Renal cortical epithelial cell (primary cell): ENCODE measurements at places on chromosomes 3 and 15. TPM values are rescaled to one million over a fixed set of nuclear protein-coding genes. Genes with fewer than 3 reads are reported as not detected.

DNA sequence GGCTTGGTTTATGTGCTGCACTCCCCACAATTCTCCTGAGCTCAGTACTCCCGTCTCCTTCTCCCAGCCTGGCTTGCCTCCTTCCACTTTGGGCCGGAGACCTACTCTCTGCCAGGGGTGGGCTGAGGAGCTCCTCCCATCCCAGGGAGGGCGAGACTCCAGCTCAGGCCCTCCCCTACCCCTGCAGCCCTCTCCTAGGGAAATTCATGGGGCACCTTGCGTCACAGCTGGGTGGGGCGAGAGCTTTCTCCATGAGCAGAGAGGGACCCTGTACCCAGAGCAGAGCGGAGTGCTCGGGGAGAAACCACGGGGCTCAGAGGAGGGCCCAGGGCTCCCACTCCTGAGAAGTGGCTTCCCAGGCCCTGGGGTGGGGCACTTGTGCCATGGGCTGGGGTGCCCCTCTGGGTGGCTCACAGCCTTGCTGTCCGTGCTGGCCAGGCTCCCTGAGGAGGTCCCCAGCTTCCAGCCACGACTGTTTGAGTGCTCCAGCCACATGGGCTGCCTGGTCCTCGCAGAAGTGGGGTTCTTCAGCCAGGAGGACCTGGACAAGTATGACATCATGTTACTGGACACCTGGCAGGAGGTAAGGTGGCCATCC, 13.3 kb downstream of the VILL start:
- DNase-seq, result no peak

- peak; percentile 90 for DNase-seq
Observed at GRCh38 chr3:55000546-55000945, 72.7 kb upstream of the LRTM1 start.

DNA sequence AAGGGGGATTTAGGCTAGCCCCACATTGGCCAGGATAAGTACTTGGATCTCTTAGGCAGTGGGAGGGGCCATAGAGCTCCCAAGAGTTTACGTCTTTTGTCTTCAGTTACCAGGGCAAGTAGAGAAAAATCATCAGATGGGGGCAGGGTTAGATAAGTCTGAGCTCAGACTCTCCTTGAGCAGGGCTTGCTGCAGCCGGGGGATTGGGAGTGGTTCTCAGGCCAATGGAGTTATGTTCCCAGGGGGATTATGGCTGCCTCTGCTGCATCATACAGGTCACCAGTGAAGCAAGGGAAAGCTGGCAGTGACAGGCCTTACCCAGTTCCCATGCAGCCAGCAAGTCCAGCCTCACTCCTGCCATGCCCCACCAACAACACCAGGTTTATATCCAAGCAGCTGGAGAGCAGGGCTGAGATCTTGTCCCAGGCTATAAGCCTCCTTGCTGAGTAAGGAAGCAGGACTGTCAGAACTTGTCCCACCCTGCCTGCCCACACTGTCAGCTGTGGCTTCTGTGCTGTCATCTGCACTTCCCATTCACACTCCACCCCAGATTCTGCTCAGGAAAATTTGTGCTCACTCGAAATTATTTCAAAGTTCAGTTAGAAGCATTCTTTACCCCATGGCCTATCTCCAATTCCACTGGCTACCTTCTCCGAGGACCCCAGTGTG, 215.3 kb downstream of the FAM43A start:
- no peak for DNase-seq

DNA sequence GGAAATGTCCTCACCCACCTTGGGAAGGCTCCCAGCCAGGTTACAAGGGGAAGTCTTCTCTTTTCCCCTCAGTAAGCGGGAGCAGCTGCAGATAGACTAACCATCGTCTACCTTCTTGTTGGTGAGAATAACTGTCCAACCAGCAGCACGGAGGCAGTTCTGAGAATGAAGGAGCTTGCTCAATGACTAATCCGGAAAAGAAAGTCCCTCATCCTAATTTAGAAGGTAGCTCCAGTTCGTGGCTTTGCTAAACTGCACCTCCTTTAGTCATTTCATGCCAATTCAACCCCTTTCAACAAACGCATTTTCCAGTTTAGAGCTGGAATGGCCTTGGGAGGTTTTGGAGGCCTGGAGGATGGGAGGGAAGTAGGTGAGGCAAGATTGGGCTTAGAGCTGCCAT, 527.4 kb upstream of the PROK2 start:
- DNase-seq, result no peak

GRCh38 chr15:57251941-57252340, 124.4 kb upstream of the CGNL1 start:
- DNase-seq, result peak; percentile 71

- DNase-seq, result no peak
Observed at GRCh38 chr3:39209329-39209970, 17.1 kb upstream of the XIRP1 start.

- DNase-seq, result no peak
Observed at GRCh38 chr3:36924744-36925521, 19.9 kb downstream of the TRANK1 start.

- no peak for DNase-seq
Observed at GRCh38 chr3:89521328-89521727, 413.9 kb downstream of the EPHA3 start.

DNA sequence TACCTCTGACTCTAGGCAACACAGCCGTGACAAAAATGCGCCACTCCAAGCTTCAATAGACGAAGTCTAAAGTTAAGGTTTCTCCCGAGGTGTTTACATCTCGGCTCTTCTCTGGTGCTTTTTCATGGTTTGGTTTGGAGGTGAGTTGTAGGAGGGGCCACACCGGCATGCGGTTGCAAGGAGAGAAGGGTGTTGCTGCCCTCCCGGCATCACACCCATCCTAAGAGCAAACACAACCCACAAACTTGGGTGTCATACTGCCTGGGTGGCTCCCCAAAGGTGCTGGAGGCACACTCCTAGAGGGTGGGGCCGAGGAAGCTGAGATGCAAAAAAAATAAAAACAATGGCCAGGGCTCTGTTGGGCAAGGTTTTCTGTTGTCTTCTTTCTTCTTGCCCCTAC, 225.2 kb upstream of the ICE2 start:
- no peak for DNase-seq

DNA sequence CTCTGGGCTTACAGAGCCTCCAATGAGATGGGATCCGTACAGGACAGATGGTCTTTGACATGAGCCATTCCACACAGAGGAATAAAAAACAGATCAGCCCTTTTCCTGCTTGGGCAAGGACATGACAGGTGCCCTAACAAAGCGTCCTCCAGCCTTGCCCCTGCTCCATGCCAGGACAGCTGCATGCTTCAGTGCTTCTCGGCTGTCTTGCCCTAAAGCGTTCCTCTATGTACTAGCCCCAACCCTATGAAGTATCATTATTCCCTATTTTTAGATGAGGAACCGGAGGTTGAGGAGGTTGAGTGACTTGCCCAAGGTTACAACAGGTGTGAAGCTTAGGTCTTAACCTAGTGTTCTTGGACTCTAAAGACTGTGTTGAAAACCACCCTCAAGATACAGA, 10.5 kb downstream of the POMGNT2 start:
- DNase-seq, result no peak

SEMA6D gene
- total RNA-seq, result 1.2 and 7.1 TPM in 2 replicates

DNA sequence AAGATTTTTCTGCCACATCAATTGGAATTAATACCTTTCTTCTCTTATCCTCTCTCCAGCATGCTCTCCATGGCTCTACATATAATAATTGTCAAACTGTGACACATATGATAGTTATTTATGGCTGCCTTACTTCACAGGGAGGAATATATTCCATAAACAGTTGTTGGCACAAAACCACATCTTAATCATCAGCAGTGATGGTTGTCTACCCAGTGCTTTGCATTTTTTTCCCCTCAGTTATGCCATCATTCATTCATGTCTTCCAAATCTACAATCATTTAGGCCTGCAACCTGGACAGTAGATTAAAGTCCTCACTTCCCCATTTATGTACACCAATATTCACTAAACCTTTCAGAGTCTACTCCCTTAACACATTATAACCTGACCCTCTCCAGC, 107.7 kb downstream of the THRB start:
- DNase-seq, result no peak

SPINK8 gene
- not detected in 2 replicates for total RNA-seq

- DNase-seq, result no peak
Observed at GRCh38 chr15:82649226-82649999, 2.2 kb upstream of the CPEB1 start.

GRCh38 chr15:96355568-96356187, 25.2 kb downstream of the NR2F2 start:
- no peak for DNase-seq

DNA sequence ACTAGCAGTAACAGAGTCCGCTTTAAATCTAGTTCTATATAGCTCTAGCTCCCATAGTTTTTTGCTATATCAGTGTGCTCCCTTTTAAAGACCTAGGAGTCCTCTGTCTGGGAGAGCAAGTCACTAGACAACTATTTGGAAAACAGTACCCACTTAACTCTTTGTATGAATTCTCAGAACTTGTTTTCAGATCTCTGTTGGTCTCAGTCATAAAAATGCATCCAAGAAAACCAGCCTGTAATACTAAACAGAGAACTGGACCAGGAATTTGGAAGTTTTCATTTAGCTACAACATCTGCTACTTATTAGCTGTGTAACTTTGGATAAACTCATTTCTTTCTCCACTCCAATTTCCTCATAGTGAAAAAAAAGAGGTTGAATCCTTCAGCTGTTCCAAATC, 56.9 kb upstream of the C3orf49 start:
- DNase-seq, result no peak

DNA sequence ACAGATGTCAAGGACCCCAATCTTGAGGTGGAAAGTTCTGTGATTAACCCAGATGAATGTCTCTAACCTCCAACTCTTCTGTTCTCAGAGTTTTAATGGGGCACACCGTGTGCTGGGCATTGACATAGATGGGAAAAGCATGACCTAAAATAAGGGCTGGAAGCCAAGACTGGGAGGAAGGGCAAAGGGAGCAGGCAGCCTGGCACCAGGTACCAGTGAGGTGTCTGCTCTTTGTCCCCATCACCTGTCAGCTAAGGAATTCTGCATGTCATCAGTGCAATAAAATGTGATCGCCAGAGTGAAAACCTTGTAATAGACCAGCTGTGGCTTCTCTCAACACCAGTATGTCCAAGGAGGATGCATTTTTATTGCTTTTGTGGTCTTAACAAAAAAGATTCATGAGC, 143.5 kb upstream of the TPM1 start:
- peak; percentile 51 for DNase-seq

DNA sequence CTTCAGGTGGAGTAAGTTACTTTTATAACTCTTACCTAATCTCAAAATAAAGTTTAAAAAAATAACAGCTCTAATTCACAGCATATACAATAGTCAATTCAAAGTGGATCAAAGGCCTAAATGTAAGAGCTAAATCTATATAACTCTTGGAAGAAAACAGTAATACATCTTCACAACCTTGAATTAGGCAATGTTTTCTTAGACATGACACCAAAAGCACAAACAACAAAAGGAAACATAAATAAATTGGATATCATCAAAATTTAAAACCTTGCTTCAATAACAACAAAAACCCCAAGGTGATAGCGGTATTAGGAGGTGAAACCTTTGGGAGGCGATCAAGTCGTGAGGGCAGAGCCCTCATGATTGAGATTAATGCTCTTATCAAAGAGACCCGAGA, 12.8 kb downstream of the DENND6A start:
- no peak for DNase-seq

DNA sequence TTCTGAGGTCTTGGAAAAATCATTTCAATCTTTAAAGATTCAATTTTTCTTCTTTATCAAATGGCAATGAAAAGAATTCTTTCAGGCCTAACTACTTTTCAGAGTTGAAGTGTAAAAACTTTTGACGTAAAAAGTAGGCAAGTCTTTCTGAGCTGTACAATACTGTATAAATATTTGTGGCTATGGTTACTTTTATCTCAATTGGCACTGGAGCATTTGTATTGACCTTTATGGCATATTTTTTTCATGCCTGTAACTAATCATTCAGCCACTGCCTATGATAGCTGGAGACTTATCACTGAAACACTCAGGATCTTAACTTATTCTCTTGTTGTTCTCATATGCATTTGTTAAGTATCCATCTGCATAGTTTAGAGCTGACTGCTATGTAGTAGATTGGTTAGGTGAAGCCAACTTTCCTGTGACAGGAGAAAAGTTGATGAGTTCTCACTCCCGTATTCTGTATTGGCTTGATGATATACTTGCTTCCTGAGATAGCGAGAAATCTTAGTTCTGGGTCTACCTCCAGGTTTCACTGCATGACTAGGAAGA, 290.4 kb upstream of the TBL1XR1 start:
- DNase-seq, result no peak

ACKR4 gene
- total RNA-seq, result 0.85 and 0.87 TPM in 2 replicates

GRCh38 chr3:152054315-152054714, 180.9 kb downstream of the SUCNR1 start:
- DNase-seq, result no peak

GRCh38 chr3:12891985-12892839, 50.8 kb upstream of the RPL32 start:
- DNase-seq, result peak; percentile 65

DNA sequence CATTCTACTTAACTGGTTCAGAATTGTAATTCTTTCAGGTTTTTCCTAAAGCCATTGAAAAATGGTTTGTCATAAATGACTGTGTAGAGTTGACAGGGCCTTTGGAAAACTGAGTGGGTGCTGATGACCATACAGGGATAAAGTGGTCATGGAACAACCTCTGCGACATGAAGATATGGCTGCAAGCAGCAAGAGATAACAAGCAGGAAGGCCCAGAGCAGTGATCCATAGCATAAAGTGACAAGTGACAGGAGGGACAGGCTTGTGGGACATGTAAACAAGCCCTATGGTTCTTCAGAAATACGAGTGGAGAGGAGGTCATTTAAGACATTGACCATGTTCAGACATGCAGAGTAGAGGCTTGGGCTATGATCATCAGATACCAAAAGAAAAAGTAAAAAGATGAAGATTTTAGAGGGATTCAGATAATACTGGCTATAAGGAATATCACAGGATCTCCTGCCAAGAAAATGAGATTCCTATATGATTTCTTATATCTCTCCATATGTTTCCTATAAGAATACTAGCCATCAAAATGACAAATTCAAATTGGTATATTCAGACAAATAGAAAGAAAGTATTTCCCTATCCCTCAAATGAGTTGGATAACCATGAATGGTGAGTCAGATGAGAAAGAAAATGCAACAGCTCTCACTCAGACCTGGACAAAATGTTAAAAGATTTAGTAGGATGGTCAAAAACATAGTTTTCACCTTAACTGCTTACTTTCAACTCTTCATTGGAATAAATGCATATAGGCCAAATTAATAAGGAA, 827.6 kb upstream of the CFAP20DC start:
- no peak for DNase-seq

GRCh38 chr3:68893600-68894239, 38.6 kb downstream of the TAFA4 start:
- DNase-seq, result peak; percentile 52

SLITRK3 gene
- total RNA-seq, result not detected in 2 replicates
